Thoracic aorta (tissue), 2 donors: ENCODE measurements at places on chromosomes 2 and 18. TPM values are rescaled to one million over a fixed set of nuclear protein-coding genes. Genes with fewer than 3 reads are reported as not detected.

- no peak for DNase-seq
Measured at GRCh38 chr2:71595569-71595968, 142.2 kb downstream of the DYSF start.

GRCh38 chr2:16506366-16506765 lies 159.3 kb downstream of the CYRIA start:
- no peak for DNase-seq

DNA sequence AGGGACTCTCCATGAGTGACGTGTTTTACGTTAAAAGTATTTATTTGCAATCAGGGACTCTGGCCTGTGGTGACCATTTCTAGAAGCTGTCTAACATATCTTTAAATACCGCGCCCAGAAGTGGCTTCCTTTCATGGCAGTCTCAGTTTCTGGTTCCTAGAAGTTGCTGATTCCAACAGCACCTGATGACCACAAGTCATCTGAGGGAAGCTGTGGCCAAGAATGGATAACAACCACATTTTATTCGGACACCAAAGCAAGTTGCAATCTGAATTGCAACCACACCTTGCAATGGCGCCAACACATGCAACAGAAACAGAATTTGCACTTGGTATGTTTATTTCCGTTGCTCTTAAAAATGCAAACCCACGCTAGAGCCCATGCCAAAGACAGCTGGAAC lies 33.1 kb downstream of the MEX3C start:
- DNase-seq = no peak

GRCh38 chr2:77443076-77443475 lies 79.1 kb downstream of the LRRTM4 start:
- DNase-seq = no peak

The SOWAHC gene
- total RNA-seq = 29.4 TPM

GRCh38 chr2:119488245-119489214 lies 35.8 kb downstream of the SCTR start:
- DNase-seq = no peak

- DNase-seq = no peak
Measured at GRCh38 chr2:217693363-217693762, 309.4 kb downstream of the TNS1 start.

GRCh38 chr2:13050764-13051163 lies 334.0 kb downstream of the TRIB2 start:
- DNase-seq = no peak

GRCh38 chr2:42788-43187 lies 3.5 kb downstream of the FAM110C start:
- no peak for DNase-seq

GRCh38 chr2:451495-451894 lies 163.6 kb upstream of the ALKAL2 start:
- DNase-seq = no peak

The KCNIP3 gene
- total RNA-seq = 22.1 TPM

The APCDD1 gene
- 75.8 TPM for total RNA-seq

GRCh38 chr2:108351889-108352288 lies 25.9 kb upstream of the SULT1C4 start:
- DNase-seq = no peak

GRCh38 chr2:233981574-233982420 lies 64.6 kb downstream of the TRPM8 start:
- DNase-seq = no peak

DNA sequence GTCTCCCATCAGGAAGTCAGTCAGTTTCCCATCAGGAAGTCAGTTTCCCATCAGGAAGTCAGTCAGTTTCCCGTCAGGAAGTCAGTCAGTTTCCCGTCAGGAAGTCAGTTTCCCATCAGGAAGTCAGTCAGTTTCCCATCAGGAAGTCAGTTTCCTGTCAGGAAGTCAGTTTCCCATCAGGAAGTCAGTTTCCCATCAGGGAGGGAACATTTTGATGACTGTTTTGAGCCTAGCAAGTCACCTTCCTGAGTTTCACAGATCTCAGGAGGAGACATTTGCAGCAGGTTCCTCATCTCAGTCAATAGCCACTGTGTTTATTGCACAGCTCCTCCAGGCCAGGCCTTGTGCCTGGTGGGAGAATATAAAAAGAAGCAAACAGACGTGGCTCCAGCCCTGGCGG lies 31.9 kb downstream of the DIPK1C start:
- no peak for DNase-seq

The RAX gene
- not detected for total RNA-seq

The STPG4 gene
- not detected for total RNA-seq

GRCh38 chr2:9720352-9721093 lies 89.7 kb upstream of the YWHAQ start:
- no peak for DNase-seq

- DNase-seq = no peak
Measured at GRCh38 chr2:1690056-1690775, 54.1 kb downstream of the PXDN start.

DNA sequence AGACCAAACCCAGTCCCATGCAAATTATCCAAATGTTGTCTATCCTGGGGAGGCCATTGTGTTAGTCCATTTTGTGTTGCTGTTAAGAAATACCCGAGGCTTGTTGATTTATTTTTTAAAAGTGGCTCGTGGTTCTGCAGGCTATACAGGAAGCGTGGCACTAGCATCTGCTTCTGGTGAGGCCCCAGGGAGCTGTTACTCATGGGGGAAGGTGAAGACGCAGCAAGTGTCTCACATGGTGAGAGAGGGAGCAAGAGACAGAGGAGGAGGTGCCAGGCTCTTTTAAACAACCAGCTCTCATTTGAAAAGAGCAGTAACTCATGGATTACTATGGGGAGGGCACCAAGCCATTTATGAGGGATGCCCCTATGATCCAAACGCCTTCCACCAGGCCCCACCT lies 80.3 kb upstream of the ARL4C start:
- no peak for DNase-seq

The CYTIP gene
- total RNA-seq = 4.5 TPM

- no peak for DNase-seq
Measured at GRCh38 chr2:147789287-147789686, 55.5 kb upstream of the ACVR2A start.

The COL4A4 gene
- 34.0 TPM for total RNA-seq

DNA sequence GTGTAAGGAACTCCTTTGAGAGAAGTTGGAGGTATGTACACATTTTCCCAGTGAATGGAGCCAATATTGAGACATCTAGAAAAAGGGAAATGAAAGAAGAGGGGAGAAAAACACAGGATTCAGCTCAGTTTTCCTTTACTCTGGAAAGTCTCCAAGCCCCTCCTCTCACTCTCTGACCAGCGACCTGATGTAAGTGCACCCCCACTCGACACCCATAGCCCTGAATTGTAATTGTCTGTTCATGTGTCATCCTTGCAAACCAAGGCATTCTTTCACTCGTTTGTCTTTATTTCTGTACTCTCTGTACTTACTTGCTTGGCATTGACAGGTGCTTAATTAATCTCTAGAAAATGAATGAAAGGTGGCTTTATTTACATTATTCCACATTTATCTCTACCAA lies 55.7 kb upstream of the CTAGE1 start:
- DNase-seq = no peak
